Muscle of leg (tissue), 16 donors: ENCODE measurements at places on chromosomes 7 and 10.
A peak's percentile ranks its signal among the peaks of the same experiment; 100 is the strongest.

- H3K4me3 ChIP-seq, result peak overlapping the region; percentile 19
- peaks cover 71% of the 10 kb centered on the region for H3K27me3 ChIP-seq
- no peak overlapping the region for H3K27ac ChIP-seq
- H3K4me1 ChIP-seq, result peaks cover 5% of the 10 kb centered on the region
- DNase-seq, result no peak
Measured at GRCh38 chr10:104641937-104642657, 1.0 kb downstream of the SORCS3 start.

DNA sequence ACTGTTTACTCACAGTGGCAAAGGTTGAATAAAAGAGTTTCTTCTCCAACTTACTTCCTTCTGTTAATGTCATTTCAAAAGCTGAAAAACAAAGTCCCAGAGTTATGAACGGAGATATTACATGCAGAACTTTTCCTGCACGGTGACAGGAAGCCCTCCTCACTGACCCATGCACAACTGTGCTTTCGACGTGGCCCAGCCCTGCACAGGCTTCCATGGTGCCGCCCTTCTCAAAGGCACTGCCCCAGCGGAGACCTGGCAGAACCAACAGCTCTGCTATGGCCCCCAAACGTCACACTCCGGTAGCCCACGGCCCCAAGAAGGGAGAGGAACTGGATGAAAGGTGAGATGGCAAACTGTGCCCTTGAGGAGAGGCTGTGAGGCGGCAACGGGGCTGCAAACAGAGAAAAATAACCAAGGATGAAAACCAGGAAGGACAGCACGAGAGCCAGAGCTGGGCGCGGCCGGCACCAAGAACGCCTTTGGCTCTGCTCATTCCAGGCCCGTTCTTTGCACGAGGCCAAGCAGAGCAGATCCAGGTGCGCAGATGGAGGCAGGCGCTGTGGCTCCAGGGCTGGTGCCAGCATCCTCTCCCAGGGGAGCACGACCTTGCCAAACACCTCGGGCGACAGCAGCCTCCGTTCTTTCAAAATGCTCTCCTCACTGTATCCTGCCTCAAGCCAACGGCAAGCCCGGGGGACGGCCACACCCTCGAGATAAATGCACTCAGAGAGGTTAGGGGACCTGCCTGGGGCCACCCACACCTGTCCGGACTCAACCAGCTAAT lies 7.0 kb upstream of the FUOM start:
- no peak overlapping the region for H3K27ac ChIP-seq
- no peak overlapping the region for H3K4me3 ChIP-seq
- H3K27me3 ChIP-seq, result no peaks in the 10 kb centered on the region

GRCh38 chr10:114624951-114625780 lies 32.9 kb downstream of the ABLIM1 start:
- H3K27me3 ChIP-seq, result peaks cover 4% of the 10 kb centered on the region
- no peaks in the 10 kb centered on the region for H3K36me3 ChIP-seq
- H3K4me3 ChIP-seq, result no peak overlapping the region
- DNase-seq, result no peak

DNA sequence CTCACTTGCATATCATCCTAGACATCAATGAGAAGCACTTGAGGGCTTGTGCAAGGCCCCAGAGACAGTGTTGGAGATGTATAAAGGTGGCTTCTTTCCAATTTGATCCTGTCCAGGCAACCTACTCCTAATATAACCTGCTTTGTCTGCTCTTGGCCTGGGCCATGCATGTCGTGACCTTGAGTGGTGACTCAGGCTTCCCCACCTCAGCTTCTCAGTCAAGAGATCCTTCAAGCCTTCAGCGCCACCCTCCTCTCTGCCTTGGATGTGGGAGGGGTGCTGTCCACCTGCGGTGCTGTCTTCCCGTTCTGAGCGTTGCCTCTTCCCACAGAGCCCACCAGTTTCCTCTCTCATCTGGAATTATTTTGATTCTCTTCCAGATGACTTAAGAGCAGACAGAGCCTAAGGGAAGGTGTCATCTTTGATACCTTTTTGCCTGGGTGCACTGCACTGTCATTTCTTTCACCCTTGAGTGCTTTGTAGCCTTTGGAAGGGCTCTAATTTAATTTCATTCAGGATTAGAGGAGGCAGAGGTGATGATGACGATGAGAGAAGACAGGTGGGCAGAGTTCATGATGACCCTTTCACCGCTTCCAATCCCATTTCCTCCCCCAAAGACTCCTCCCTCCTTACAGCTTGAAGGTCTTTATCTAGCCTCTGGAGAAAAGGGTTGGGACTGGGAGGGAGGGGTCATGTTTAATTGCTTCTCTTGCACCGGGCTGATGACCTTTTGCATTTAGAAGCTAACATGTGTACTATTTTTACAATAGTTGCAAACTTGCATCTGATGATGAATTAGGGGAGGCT lies 6.9 kb downstream of the LSMEM1 start:
- H3K27me3 ChIP-seq, result no peaks in the 10 kb centered on the region
- H3K4me3 ChIP-seq, result no peak overlapping the region
- peaks cover 12% of the 10 kb centered on the region for H3K4me1 ChIP-seq
- DNase-seq, result no peak
- no peak overlapping the region for H3K27ac ChIP-seq

GRCh38 chr10:33950206-33950605 lies 615.7 kb upstream of the NRP1 start:
- H3K4me1 ChIP-seq, result no peaks in the 10 kb centered on the region
- no peak overlapping the region for H3K27ac ChIP-seq
- no peak for DNase-seq
- H3K36me3 ChIP-seq, result no peaks in the 10 kb centered on the region
- no peaks in the 10 kb centered on the region for H3K27me3 ChIP-seq
- H3K4me3 ChIP-seq, result no peak overlapping the region

GRCh38 chr7:29189743-29190201 lies 4.8 kb upstream of the CHN2 start:
- peaks cover 26% of the 10 kb centered on the region for H3K27me3 ChIP-seq
- no peak overlapping the region for H3K4me3 ChIP-seq
- no peak overlapping the region for H3K27ac ChIP-seq
- H3K36me3 ChIP-seq, result no peaks in the 10 kb centered on the region
- H3K4me1 ChIP-seq, result peaks cover 7% of the 10 kb centered on the region
- DNase-seq, result peak; percentile 63

DNA sequence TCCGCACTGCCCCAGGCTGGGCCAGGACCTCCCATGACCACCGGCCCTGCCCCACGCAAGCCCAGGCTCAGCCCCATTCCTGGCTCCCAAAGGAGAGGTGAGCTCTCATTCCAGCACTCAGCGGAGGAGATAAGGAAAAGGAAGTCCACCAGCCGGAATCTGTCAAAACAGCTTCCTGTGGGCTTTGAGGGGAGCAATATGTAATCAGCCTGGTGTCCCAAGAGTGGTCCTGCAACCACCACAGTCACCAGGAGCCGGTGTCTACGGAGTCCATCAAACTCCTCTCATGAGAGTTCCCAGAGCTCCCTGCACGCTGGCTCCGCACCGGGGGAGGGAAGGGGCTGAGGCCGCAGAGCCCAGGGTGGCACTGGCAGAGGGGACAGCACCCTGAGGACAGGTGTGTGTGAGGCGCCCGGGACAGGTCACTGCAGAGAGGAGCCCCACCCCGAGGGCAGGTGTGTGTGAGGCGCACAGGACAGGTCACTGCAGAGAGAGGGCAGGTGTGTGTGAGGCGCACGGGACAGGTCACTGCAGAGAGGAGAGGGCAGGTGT lies 57.9 kb downstream of the STK32C start:
- peaks cover 2% of the 10 kb centered on the region for H3K27me3 ChIP-seq
- H3K4me3 ChIP-seq, result no peak overlapping the region
- H3K27ac ChIP-seq, result no peak overlapping the region
- H3K4me1 ChIP-seq, result peaks cover 27% of the 10 kb centered on the region
- DNase-seq, result no peak
- H3K36me3 ChIP-seq, result no peaks in the 10 kb centered on the region

DNA sequence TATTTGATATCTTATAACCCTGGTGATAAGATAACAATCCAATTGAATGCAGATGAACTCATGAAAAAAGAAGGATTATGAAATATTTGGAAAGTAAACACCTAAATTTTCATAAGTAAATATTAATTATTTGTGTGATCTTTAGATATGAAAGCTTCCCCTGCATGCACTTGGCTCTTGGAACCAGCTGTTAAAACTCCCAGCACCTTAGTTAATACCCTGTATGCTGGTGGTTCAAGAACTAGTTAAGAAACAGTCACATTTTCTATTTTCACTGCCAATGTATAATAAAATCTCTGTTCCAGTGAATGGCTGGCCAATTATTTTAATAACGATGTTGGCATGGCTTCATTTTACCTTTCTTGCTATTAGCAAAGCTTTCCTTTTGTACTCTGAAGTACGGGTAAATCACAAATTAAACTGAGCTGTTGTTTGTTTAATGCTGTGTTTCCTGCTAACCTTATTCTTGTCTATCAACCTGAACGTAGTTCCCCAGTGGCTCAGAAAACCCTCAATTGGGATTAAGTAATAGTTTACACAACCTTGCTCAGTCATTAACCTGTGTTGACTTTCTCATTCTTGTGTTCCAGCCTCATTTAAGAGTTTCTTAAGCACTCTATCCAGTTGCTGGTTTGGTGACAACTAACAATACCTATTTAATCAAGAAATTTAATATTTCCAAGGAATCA lies 38.9 kb downstream of the MET start:
- H3K4me3 ChIP-seq, result no peak overlapping the region
- DNase-seq, result no peak
- no peaks in the 10 kb centered on the region for H3K36me3 ChIP-seq
- no peak overlapping the region for H3K27ac ChIP-seq

DNA sequence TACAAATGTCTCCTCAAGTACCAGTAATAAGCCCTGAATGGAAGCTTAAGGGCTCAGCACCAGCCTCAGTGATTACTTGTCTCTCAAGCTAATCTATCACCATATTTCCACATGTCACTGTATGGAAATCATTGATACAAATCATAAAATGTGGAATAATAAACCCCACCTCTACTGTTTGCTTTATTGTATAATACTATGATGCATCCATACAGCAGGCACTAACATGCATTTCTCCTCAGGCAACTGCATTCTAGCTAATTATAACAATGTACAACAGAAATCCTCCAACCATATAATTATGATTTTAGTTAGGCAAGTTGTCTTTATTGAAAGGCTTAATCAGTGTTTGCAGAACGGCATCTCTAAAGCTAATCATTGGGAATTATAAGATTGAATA lies 26.2 kb downstream of the CRPPA start:
- H3K36me3 ChIP-seq, result no peaks in the 10 kb centered on the region
- no peak for DNase-seq
- H3K4me3 ChIP-seq, result no peak overlapping the region
- H3K27ac ChIP-seq, result no peak overlapping the region

DNA sequence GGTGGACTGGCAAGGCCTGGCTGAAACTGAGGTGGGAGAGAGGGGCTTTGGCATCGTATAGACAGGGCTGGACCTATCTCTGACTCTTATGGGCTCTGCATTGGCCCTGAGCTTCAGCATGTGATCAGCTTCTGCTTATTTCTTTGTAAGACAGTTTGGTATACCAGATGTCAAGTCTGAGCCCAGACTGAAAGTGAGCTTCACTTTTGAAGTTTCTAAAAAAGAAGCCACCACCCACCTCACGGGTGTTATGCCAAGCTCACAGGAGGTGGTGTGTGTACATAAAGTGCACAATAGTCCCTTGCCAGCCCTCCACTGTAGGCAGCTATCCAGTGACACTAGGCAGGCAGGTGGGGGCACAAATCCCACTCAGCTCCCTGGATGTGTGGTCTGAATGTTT lies 68.7 kb upstream of the SEPHS1 start:
- no peak overlapping the region for H3K4me3 ChIP-seq
- no peaks in the 10 kb centered on the region for H3K4me1 ChIP-seq
- no peaks in the 10 kb centered on the region for H3K36me3 ChIP-seq

DNA sequence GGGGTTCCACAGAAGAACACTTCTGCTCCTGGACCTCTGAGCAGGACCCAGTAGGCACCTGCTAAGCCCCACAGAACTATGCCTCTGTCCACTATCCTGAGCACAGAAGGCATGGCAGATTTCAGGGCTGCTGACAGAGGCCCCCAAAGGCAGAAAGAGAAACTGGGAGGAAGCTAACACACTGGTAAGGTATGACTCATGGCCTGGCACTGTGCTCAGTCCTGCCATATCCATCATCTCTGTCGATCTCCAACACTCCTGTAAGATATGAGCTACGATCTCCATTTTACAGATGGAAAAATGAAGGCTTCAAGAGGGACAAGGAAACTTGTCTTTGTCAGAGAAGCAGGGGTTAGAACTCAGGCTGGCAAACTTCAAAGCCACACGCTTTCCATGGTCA lies 62.2 kb downstream of the GRID1 start:
- no peak overlapping the region for H3K4me3 ChIP-seq
- no peak for DNase-seq
- H3K27ac ChIP-seq, result no peak overlapping the region
- no peaks in the 10 kb centered on the region for H3K4me1 ChIP-seq
- no peaks in the 10 kb centered on the region for H3K36me3 ChIP-seq

GRCh38 chr10:20059084-20059835 lies 243.0 kb downstream of the PLXDC2 start:
- H3K27ac ChIP-seq, result no peak overlapping the region
- no peaks in the 10 kb centered on the region for H3K36me3 ChIP-seq
- peak; percentile 78 for DNase-seq
- H3K4me3 ChIP-seq, result no peak overlapping the region

DNA sequence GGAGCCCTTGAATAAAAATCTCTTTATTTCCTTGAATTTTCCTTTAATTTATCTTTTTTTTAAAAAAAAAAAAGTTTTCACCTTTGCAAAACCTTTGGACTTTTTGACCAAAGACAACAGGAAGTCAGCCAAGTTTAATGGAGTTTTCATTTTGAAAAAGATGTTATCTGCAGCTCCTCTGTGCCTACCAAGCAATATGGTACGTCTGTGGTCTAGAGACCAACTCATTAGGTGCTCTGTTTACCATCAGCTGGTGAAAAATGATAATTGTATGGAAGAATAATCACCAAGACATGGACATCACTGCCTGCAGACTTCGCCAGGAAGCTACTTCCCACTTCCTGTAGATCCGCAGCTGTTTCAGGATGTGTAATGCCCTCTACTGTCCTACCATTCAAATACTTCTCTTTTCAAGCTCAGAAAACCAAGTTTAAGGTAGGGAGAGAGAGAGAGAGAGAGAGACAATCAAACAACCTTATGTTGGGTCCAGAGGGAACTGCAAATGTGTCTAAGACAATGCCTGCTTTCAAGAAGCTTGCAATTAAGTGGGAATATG lies 18.7 kb downstream of the PLXNA4 start:
- DNase-seq, result peak; percentile 25
- peaks cover 10% of the 10 kb centered on the region for H3K27me3 ChIP-seq
- H3K4me3 ChIP-seq, result no peak overlapping the region
- H3K27ac ChIP-seq, result no peak overlapping the region
- H3K4me1 ChIP-seq, result no peaks in the 10 kb centered on the region

- H3K36me3 ChIP-seq, result no peaks in the 10 kb centered on the region
- DNase-seq, result no peak
- no peak overlapping the region for H3K4me3 ChIP-seq
- H3K27me3 ChIP-seq, result no peaks in the 10 kb centered on the region
Measured at GRCh38 chr7:131653418-131654248, 97.2 kb upstream of the PODXL start.

- H3K27ac ChIP-seq, result no peak overlapping the region
- no peak overlapping the region for H3K4me3 ChIP-seq
- no peak for DNase-seq
- H3K27me3 ChIP-seq, result peaks cover 11% of the 10 kb centered on the region
Measured at GRCh38 chr7:3107889-3108570, 64.4 kb upstream of the CARD11 start.

GRCh38 chr7:14835384-14835783 lies 67.2 kb downstream of the DGKB start:
- H3K4me3 ChIP-seq, result no peak overlapping the region
- no peaks in the 10 kb centered on the region for H3K27me3 ChIP-seq
- peaks cover 6% of the 10 kb centered on the region for H3K4me1 ChIP-seq
- peak overlapping the region; percentile 13 for H3K27ac ChIP-seq
- peak; percentile 10 for DNase-seq
